ENCODE measurements at places on chromosomes 6 and 20. TPM values are rescaled to one million over a fixed set of nuclear protein-coding genes. Genes with fewer than 3 reads are reported as not detected.

DNA sequence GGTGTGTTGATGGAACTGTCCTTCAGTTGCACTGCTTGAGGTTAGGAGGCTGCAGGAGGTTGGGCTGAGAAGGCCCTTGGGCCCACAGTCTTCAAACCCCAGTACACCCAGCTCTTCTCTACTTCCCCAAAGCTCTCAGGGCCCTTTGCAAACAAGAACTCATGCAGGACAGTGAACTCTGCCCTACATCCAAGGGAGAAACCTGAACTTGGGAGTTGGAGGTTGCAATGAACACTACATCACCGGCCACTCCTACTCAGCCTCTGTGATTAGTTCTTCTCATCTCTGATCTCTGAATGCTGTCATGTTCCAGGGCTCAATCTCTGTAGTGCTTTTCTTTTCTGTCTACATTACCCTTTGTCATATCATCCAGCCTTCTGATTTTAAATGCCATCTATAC, 148.5 kb upstream of the PDE7B start:
- no peak overlapping the region for H3K4me3 ChIP-seq
- peaks cover 3% of the 10 kb centered on the region for H3K27me3 ChIP-seq
- H3K27ac ChIP-seq: no peak overlapping the region

GRCh38 chr6:127635091-127635490, 58.1 kb downstream of the C6orf58 start:
- no peaks in the 10 kb centered on the region for H3K36me3 ChIP-seq
- H3K4me3 ChIP-seq: no peak overlapping the region
- DNase-seq: no peak

DNA sequence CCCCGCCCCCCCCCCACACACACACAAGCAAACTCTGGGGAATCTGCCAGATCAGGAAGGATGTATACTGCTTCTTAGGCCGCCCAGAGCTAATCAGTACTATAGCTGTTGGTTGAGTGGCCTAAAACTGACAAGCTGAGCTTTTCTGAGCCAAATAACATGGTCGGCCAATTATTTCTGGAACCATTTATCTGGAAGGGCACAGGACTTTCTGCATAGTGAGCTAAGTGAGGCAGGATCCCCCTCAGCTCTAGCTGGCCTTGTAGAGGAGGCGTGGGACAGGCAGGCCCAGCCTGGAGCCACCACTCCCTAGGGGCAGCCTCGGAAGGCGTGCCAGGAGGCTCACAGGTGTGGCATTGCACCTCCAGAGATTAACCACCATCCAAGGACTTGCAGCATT, 200.1 kb downstream of the TMEM242 start:
- H3K27ac ChIP-seq: no peak overlapping the region
- no peak overlapping the region for H3K4me3 ChIP-seq
- no peaks in the 10 kb centered on the region for H3K27me3 ChIP-seq
- no peaks in the 10 kb centered on the region for H3K4me1 ChIP-seq
- peaks cover 4% of the 10 kb centered on the region for H3K36me3 ChIP-seq
- DNase-seq: no peak

GRCh38 chr6:137495703-137496336, 1.6 kb upstream of the OLIG3 start:
- no peak overlapping the region for H3K27ac ChIP-seq
- H3K4me1 ChIP-seq: peaks cover 31% of the 10 kb centered on the region
- no peaks in the 10 kb centered on the region for H3K36me3 ChIP-seq
- no peak overlapping the region for H3K4me3 ChIP-seq
- H3K27me3 ChIP-seq: peaks cover 73% of the 10 kb centered on the region

GRCh38 chr6:15960740-15961634, 167.9 kb upstream of the MYLIP start:
- DNase-seq: no peak
- no peak overlapping the region for H3K4me3 ChIP-seq
- no peak overlapping the region for H3K27ac ChIP-seq
- H3K4me1 ChIP-seq: peaks cover 2% of the 10 kb centered on the region
- H3K27me3 ChIP-seq: no peaks in the 10 kb centered on the region

GRCh38 chr6:22036275-22036674, 260.6 kb downstream of the PRL start:
- DNase-seq: peak; percentile 26
- H3K36me3 ChIP-seq: no peaks in the 10 kb centered on the region
- H3K4me3 ChIP-seq: no peak overlapping the region
- H3K27me3 ChIP-seq: no peaks in the 10 kb centered on the region

Gene LKAAEAR1
- 0.30 TPM for total RNA-seq

Gene HBS1L
- total RNA-seq: 68.4 TPM

Gene OPRL1
- 1.5 TPM for total RNA-seq

Gene VNN1
- not detected for total RNA-seq

Gene VWA7
- 1.4 TPM for total RNA-seq
